B cell (primary cell): ENCODE measurements at places on chromosomes 7 and 10.

GRCh38 chr7:120327054-120327453 is 54.1 kb downstream of the KCND2 start:
- DNase-seq: no peak

DNA sequence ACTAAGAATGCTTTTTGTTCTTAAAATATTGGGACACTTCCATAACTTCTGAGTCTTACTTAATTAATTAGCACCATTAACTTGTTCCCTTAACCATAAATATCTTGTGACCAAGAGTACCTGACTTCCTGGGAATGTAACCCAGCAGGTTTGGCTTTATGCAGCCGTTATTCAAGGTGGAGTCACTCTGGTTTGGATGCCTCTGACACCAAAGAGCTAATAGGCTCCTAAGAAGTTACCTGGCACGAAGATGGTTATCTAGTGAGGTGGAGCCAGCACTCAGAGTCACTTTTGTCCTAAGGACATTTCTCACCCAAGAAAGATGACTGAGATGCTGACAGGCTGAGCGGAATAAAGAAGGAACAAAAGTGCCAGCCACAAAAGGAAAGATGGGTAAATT is 172.3 kb downstream of the C1GALT1 start:
- no peak for DNase-seq

DNA sequence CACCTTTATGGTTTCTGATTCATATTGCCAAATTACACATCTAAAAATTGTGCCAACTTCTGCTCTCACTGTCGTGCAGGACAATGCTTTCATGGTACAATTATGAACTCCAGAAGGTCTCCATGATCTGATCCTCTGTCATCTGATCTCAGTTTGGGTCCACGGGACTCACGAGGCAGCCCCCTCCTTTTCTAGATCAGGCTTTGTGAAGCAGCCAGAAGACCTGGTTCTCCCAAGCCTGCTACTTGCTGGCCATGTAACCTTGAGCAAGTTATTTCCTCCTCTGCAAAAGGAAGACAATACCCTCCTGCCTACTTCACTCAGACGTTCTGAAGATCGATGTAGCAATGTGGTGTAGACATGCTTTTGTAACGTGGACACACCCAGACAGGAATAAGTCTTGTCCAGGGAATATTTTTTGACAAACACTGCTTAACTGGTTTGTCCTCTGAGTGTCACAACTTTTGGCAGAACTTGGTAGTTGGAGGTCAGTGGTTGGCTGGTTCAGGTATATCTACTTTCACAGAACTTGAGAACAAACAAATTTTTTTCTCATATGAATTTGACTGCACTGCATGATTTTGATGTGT is 19.6 kb downstream of the CALML3 start:
- no peak for DNase-seq

GRCh38 chr7:135180122-135180521 is 9.6 kb upstream of the CYREN start:
- no peak for DNase-seq

- no peak for DNase-seq
Observed at GRCh38 chr10:17456032-17456548, 1.7 kb upstream of the ST8SIA6 start.

DNA sequence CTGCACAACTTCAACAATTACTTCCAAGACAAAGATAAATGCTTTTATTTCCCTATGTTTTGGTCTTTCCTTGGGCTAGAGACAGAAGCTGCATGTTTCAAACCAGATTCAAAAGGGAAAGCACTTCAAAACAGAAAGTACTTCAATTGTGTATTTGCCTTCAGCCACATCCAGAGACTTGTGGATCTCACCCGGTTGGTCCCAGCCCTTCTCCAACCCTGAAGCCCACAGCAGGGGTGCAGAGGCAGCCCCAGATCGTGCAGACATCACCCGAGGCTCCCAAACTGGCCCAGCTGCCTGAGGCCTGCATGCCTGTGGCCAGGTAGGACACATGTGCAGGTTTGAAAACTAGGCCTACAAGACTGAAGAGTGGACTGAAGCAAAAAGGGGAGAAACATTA is 80.8 kb downstream of the ALOX5 start:
- no peak for DNase-seq

- DNase-seq: no peak
Observed at GRCh38 chr10:77350711-77351119, 286.9 kb downstream of the KCNMA1 start.

DNA sequence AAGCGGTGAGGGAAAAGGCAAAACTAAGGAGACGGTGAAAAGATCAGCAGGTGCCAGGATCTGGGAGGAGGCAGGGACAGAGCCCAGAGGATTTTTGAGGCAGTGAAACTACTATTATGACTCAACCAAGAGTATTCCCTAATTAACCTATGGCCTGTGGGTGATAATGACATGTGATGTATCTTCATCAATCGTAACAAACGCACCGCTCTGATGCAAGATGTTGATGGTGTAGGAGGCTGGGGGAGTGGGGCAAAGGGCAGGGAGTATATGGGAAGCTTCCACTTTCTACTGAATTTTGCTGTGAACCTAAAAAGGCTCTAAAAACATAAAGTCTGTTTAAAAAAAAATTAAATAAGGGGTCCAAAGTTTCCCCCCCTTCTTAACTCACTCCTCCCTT is 25.5 kb upstream of the EZH2 start:
- DNase-seq: no peak

DNA sequence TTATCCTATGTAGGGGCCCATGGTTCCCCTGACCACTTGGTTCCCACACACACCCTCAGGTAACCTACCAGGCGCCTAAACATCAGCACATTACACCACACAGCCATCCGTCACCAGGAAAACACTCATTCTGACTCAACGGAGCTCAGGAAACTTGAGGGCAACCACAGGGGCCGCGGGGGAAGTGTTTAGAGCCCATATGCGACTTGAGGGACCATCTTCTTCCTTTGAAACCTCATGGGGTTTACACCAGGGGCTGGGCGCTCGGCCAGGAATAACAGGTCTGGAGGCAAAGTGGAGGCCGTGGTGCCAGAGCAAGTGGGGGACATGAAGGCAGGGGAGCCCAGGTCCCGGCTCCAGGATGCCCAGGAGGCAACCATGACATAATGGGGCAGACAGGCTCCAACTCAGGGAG is 1.5 kb downstream of the STX1A start:
- peak; percentile 50 for DNase-seq

GRCh38 chr7:96179837-96180236 is 142.1 kb downstream of the SLC25A13 start:
- no peak for DNase-seq

DNA sequence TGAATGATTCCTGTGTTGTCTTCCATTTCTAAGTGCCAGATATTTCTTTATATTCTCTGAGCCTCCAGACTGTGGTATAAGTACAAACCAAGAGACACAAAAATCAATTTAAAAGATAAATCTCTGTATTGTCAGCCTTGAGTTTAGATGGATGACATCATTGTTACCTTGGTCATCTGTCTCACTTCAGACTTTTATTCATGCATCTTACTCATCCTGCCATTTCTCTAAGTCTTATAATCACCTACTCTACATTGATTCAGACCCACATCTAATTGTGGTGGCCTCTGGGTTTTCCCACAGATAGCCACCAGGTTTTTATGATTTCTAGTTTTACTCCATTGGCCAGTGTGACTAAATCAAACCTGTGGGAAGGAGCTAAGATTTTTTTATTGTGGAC is 26.8 kb upstream of the HDAC9 start:
- DNase-seq: no peak

- peak; percentile 64 for DNase-seq
Observed at GRCh38 chr7:128933180-128933891, 4.4 kb upstream of the IRF5 start.

DNA sequence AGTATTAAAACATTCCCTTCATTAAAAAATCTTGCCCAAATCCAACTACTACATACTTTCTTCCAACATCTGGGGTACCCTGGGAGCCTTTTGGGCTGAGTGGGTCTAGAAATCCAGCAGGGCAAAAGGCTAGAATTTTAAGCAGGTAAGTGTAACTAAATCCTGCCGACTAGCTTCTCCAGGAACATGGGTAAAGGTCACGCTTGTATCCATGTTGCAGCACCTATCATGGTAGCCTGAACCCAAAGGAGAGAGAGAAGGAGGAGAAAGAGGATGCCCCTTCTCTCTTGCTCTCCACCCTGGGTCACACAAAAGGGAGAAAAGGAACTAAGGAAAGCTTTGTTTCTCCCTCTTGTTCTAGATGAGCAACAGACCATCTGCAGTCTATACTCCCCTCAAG is 53.3 kb downstream of the ZNF680 start:
- DNase-seq: no peak

- no peak for DNase-seq
Observed at GRCh38 chr7:132386201-132386681, 190.0 kb downstream of the PLXNA4 start.

DNA sequence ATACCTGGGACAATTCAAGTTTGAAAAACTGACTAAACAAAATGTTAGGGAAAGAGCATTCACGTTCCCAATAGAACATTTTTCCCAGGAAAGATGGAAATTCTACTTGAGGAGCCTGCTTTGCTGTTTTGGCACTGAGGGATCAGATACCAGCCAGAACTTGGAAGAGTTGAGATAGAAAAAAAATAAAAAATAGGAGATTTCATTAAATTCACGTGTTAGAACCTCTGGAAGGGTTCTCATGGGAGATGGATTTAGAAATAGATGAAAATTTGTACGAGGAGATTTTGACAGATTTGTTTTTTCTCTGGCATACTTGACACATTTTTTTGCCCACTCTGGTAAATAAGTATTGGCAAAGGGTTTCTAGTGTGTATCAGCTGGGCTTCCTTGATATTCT is 63.7 kb downstream of the CELF2 start:
- no peak for DNase-seq

GRCh38 chr7:91405092-91405788 is 141.0 kb downstream of the FZD1 start:
- DNase-seq: no peak
